ENCODE measurements at places on chromosomes 12 and 14.

GRCh38 chr14:100213956-100214769, 24.8 kb upstream of the YY1 start:
- peak; percentile 87 for DNase-seq

DNA sequence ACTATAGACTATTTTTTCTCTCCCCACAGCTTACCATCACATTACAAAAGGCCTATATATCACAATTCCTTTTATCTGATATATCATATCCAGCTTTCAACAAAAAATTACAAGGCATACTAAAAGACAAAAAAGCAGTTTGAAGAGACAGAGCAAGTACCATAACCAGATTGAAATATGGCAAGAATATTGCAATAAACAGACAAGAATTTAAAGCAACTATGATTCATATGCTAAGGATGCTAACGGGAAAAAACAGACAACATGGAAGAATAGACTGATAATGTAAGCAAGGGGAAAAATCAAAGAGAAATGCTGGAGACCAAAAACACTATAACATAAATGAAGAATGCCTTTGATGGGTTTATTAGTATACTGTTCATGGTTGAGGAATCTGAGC, 40.7 kb downstream of the LRP6 start:
- DNase-seq: no peak

DNA sequence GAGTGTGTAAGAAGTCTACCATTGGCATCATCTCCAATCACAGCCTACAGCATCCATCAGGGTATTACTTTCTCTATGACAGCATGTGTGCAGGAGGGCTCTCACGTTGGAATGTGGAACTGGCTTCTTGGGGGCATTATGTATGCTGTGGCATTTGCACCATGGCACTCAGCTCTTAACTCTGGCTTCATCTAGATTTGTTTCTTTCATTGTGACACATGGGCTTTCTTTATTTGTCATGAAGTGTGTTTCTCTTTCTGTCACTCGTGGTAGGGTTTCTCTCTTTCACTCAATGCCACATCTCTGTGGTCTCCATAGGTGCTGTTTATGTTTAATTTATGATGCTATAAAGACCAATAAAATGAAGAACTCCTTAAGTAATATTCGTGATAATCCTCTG, 191.2 kb upstream of the GARIN2 start:
- no peak for DNase-seq

- DNase-seq: no peak
Measured at GRCh38 chr14:100855256-100855930, 29.5 kb downstream of the MEG3 start.

- DNase-seq: peak; percentile 19
Measured at GRCh38 chr14:63543826-63544406, 739 bp upstream of the PPP2R5E start.

- no peak for DNase-seq
Measured at GRCh38 chr14:59200195-59200594, 11.7 kb downstream of the DAAM1 start.

DNA sequence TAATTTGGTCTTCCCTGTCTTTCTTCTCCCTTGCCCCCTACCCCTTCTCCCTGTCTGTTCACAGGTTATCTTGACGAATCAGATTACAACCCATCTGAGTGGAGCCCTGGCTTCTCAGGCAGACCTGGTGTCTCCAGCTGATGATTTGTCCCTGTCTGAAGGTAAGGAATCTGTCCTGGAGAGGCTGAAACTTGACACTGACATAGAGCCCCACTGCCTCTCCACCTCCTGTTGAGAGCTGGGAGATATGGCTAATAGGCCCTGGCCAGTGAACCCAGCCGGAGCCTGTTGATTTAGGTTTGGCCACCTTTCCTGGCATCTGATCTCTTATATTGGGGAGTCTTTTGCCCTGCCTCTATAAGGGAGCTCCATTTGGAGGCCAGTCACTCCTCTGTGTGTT, 472.2 kb downstream of the RAD51B start:
- DNase-seq: peak; percentile 60

DNA sequence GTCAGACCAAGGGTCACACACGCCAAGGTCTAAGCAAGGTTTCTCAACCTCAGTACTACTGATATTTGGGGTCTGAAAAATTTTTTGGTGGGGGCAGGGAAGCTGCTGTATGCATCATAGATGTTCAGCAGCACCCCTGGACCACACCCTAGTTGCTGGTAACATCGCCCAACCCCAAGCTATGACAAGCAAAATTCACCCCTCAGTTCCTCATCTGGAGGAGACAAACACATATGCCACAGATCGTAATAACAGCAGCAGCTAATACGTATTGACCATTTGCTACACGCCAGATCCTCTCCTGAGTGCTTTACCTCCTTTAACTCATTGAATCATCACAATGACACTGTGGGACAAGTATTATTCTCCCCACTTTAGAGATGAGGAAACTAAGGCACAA, 46.4 kb downstream of the ACTN1 start:
- no peak for DNase-seq
